NCI-H1930 (cell line): ENCODE measurements at places on chromosomes 7 and 10.
A peak's percentile ranks its signal among the peaks of the same experiment; 100 is the strongest.

- DNase-seq: no peak
These were observed 53.1 kb downstream of the OSBPL3 start for GRCh38 chr7:24926623-24927524.

DNA sequence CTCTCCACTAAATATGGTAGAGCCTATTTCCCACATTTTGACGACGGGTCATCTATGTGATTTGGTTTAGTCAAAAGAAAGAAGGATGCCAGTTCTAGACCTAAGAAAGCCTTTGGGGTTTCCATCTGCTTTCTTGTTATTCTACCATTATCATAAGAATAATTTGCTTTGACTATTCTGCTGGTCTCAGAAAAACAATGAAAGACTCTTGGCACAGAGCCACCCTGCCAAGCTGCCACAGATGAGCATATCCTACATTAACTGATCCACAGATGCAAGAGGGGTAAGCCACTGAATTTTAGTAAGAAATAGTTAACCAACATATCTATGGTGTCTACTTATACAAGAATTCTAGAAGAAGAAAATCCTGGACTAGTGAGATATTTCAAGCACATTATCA is 158.6 kb upstream of the MAGI2 start:
- no peak for DNase-seq

- no peak for DNase-seq
These were observed 15.1 kb downstream of the ADAM12 start for GRCh38 chr10:126373147-126373546.

DNA sequence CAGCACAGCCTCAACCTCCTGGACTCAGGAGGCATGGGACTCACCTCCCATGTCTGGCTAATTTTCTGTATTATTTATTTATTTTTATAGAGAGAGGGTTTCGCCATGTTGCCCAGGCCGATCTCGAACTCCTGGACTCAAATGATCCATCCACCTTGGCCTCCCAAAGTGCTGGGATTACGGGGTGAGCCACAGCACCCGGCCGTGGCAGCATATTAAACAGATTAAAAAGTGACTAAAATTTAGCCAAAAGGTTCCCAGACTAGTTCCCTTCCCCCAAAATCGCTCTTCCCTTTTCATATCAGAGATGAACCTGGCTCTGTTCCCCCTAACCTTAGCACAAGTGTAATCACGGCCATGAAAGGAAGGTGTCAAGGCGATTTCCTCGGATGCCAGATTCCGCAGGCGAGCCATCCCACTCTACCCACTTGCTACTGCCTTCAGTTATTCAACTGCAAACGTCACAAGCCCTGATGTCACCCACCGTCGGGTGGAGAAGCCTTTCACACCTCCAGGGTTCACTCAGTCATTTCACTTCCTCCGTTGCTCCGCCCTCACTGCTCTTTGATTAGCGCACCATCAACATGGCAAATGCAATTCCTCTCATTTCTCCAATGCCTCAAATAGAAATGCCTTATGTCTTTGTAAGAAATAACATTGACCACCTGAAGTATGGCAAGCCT is 104.7 kb upstream of the RHEB start:
- no peak for DNase-seq

DNA sequence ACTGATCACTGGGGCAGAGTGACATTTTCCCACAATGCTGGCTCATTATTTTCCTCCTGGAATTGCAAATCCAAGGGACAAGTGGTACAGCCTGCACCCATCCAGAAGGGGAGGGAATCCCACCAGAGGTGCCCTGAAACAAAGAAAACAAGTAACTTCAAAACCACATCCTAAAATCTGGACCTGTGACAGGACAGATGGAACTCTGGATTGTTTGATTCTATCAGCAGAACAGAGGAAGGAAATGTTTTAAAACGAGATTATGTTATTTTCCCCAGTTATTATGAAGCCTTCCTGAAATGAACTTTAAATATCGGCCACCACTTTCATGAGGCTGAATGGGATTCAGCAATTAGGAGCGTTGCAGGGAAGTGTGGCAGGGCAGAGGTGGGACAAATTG is 62.2 kb upstream of the ECHDC3 start:
- DNase-seq: no peak

- no peak for DNase-seq
These were observed 236.3 kb upstream of the IGFBP3 start for GRCh38 chr7:46157404-46157803.

DNA sequence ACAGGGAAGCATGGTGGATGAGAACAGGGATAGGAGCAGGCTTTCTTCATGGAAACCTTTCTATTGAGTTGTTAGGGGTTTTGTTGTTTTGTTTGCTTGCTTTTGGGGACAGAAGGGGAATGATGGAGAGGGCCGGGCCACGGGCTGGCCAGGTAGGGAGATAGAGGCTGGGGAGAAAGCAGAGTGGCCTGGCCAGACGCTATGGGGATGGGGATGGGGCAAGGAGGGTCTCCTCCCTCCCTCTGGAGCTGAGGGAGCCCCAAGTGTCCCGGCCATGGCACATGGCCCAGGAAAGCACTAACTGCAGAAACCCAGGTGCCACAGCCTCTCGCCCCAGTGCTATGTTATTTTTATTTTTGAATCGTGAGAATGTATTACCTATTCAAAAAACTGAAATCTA is 10.0 kb downstream of the AOC1 start:
- no peak for DNase-seq

GRCh38 chr7:117259615-117260014 is 63.2 kb downstream of the WNT2 start:
- DNase-seq: no peak

- no peak for DNase-seq
These were observed 118.2 kb downstream of the CDK6 start for GRCh38 chr7:92717993-92718716.

DNA sequence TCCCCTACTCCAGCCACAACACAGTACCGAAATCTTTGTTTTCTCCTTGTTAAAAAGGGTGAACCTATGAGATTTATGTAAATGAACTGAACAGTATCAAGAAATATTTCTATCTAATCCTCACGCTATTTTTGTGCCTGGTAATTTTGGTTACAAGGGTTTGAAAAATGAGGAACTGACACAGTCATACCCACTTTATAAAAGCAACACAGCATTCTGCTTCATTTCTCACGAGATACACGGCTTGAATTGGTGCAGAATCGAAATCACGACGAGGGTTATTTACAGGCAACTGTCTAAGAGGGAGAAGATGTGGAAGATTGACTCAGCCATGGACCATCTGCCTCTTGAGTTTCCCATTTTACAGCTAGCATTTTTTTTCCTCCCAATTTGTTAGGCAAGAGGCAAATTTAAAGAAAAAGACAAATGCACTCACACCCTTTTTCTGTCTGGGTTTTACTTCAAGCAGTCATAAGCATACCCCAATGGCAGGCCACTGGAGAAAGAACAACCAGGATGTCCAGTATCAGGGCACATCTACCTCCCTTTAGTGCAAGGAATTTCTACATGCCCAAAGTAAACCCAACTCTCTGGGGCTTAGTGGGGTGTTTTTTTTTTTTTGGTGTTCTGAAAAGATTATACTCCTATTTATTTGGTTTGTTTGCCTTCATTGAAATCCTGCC is 108.1 kb downstream of the ITGB8 start:
- no peak for DNase-seq

DNA sequence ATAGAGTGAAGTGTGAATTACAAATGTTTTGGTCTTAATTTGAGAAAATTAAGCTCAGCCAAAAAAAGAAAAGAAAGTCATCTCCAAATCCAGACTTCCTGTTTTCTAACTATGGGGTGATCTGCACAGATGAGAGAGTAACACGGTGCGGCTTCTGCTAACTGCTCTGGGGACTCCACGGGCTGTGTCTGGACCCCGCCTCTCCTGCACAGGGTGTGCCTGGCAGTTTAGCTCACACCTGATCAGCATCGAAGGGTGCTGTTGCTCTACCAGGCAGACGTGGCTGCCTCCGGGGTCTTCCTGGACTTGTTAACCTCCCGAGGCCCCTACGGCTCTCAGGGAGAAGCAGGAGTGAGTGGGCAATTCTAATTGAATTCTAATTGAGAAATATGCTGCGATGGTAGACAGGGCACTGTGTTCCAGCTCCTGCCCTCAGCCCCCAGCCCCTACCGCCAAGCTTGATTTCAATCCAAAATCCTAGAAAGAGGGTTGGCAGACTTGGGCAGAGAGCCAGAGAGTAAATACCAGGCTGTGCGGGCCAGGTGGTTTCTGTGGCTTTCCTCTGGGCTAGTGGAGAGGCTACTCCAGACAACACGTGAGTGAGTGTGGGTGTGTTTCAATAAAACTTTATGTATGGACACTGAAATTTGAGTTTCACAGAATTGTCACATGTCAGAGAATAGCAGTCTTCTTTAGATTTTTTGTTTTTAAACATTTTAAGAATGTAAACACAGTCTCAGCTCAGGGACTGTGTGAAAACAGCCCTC is 13.4 kb downstream of the SHH start:
- DNase-seq: no peak

DNA sequence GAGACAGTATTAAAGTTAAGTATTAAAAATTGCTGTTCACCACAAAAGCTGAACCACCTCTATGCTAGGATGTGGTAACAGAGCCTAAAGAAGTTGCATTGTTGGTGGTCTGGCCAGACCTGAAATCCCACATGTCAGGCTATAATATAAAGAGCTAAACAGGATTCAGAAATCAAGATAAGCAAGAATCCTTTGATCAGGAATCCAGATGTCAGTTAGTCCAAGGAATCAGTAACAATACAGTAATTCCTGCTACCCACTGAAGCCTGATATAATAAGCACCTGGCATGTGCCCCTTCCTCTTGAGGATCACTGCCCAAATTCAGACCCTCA is 48.9 kb downstream of the ZNF277 start:
- DNase-seq: no peak

DNA sequence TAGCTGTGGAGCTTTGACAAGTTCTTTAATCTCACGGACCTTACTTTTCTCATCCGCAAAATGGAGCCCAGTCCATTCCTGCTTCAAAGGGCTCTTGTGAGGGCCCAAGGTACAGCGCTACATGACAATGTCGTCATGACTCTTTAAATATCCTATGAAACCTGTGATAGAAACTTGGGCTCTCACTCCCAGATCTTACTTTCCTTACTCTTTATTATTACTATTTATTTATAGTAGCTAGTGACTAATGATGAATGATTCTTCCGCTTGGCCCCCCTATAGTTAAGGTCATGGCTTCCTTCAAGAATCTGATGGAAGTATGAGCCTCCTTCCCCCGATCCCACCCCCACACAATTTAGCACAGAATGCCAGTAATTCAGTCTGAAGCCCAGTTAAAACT is 41.9 kb downstream of the RBM20 start:
- DNase-seq: no peak

DNA sequence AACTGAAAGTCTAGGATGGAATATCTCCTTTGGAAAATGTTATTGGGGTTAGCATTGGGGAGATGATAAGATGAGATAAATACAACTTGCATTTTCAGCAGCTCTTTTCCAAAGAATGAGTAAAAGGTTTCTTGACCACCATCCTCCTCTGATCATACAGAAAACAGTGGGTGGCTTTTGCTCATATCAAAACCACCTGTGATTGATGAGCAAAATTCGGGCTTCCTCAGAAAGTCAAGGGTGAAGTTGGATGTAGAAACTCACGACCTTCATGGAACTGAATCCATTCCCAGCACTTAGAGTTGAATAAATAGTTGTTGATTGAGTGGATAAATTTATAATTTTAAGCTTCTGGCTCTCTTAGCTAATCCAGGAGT is 158.4 kb downstream of the DNAJB6 start:
- DNase-seq: no peak

DNA sequence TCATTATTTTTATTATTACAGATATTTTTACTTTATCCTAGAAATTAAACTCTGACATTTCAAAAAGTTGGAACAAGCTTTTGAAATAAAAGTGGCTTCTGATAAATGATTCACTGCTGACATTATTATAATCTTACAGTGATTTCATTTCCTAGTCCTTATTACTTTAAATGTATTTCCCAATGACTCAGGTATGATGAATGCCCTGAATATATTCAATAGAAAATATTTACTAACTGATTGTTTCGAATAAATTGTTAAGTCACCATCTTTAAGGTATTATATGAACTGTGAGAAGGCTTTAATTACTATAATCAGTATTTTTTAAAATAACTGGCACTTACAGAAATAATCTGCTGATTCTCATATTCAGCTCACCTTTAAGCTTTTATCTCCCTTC is 21.6 kb downstream of the DKK1 start:
- DNase-seq: no peak

GRCh38 chr10:100742076-100742771 is 3.2 kb upstream of the PAX2 start:
- no peak for DNase-seq

DNA sequence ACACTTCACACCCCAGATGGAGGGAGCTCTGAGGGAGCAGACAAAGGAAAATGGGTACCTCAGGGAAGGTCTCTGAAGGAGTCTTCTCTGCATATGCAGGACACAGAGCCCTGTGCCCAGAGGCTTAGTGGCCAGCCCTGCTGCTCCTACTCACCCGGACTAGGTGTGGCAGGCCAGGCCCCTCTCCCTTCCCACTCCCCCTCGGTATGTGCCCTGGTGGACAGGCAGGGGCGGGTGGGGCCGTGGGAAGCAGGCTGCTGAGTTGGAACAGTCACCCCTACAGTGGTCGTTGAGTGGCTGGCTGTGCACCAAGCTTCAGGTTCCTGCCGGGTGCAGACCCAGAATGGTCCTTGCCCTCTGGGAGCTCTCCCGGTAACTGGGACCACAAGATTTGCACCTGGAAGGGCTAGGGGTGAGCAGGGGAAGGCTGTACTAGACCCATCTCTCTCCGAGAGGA is 68.6 kb downstream of the ZMIZ1 start:
- DNase-seq: no peak

DNA sequence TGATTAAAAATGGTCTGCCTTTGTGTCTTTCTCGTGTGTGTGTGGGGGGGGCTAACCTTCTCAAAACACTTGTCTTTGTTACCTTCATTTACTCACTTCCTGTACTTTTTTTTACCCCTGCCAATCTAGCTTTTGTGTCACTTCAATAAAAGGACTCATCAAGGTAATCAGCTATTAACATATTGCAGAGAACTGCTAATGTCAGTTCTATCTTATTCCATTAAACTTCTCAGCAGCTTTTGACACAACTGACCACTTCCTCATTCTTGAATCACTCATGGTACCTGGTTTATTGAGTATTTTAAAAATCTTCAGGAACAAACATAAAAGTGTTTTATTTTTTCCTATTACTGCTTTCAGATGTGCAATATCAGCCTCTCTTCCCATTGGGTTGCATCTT is 59.8 kb downstream of the SLC25A40 start:
- DNase-seq: peak; percentile 46

- no peak for DNase-seq
These were observed 7.0 kb downstream of the ANXA7 start for GRCh38 chr10:73406846-73407245.

GRCh38 chr7:20350996-20351692 is 20.4 kb downstream of the ITGB8 start:
- no peak for DNase-seq

DNA sequence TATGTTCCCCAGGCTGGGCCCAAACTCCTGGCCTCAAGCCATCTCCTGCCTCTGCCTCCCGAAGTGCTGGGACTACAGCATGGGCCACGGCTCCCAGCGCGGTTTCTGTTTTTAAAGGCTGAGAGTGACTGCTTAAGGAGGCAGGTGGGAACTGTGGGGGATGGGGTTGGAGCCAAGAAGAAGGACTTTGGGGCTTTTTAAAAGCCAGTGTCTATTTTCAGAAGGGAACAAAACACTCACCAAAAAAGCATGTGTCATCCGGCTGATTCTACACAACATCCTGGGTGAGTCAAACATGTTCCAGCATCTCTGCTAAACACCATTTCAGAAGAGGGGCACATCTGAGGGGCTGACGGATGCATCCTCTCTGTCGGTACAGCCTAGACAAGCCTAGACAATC is 824.5 kb downstream of the TYW1 start:
- no peak for DNase-seq

GRCh38 chr10:69979174-69979573 is 73.5 kb upstream of the MACROH2A2 start:
- DNase-seq: no peak

GRCh38 chr10:79176052-79176501 is 107.3 kb downstream of the ZMIZ1 start:
- no peak for DNase-seq
